ENCODE measurements at places on chromosomes 12 and 14.
A peak's percentile ranks its signal among the peaks of the same experiment; 100 is the strongest.

DNA sequence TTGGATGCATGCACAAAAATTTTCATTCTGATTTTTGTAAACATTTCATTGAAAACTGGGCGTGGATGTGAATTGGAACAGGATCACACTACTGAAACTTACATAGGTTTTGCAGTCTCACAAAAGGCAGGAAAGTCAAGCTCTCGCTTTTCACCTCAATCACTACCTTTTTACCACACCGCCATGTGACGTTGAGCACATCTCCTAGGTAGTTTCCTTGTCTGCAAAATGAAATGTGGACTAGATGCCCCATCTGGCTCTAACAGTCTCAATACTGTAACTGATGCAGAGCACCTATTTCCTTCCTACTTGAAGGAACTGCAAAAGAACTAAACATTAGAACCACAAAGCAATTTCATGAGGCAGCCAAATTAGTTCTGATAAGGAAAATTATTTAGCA, 4.4 kb upstream of the YY1 start:
- no peak for DNase-seq

GRCh38 chr12:11758510-11759493, 109.3 kb downstream of the ETV6 start:
- no peak for DNase-seq

- DNase-seq: peak; percentile 33
Observed at GRCh38 chr12:6871052-6871957, 1.8 kb downstream of the SPSB2 start.

DNA sequence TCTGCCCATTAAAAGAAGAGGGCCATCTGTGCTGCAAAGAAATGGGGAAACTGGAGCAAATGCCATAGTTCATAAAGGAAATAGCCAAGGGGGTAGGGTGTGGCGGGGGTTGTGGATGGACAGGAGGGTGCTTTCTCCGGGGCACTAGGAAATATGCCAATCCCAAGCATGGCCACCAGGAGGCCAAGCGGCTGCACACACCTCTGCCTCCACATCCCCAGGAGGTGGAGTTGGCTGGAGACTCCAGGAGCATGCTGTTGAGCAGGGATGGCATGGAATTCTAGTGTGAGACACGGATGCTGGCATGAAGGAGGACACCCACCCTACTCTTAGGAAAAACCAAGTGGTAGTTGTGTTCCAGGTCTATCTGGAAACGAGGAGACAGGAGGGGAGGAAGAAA, 25.2 kb downstream of the NID2 start:
- DNase-seq: peak; percentile 43

GRCh38 chr12:114673169-114673833, 10.7 kb downstream of the TBX3 start:
- DNase-seq: no peak

- DNase-seq: no peak
Observed at GRCh38 chr14:60346706-60347105, 97.7 kb downstream of the PPM1A start.

- no peak for DNase-seq
Observed at GRCh38 chr12:50120521-50120920, 8.5 kb downstream of the COX14 start.

GRCh38 chr14:96502621-96503305, 581 bp downstream of the PAPOLA start:
- peak; percentile 20 for DNase-seq

- peak; percentile 66 for DNase-seq
Observed at GRCh38 chr12:45232756-45233372, 17.0 kb downstream of the ANO6 start.

Data from stimulated activated CD4-positive, alpha-beta T cell treated with anti-CD3 and anti-CD28 coated beads, Interleukin-4, amount 100 ng/mL, for 24 hours (primary cell).